Neural progenitor cell (in vitro differentiated cells): ENCODE measurements at places on chromosomes 12 and 14. TPM values are rescaled to one million over a fixed set of nuclear protein-coding genes. Genes with fewer than 3 reads are reported as not detected.

DNA sequence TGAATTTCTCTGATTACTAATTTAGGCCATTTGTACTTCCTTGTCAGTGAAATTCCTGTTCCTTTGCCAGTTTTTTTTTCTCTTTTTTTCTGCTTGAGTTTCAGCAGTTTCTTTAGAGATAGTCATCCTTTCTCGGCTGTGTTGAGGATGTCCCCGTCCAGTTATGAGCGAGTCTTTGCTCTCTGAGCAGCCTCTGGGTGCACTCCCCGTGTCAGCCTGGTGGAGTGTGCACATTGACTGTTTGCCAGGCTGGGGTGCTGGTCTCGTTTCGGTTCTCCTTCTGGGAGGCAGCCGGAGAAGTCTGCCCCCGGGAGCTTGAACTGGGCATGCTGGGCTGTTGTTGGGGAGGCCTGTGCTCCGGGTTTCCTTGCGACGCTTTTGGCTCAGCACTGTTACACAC is 3.0 kb downstream of the PACS2 start:
- no peak for DNase-seq
- no peaks in the 10 kb centered on the region for H3K4me1 ChIP-seq
- no peaks in the 10 kb centered on the region for H3K36me3 ChIP-seq

DNA sequence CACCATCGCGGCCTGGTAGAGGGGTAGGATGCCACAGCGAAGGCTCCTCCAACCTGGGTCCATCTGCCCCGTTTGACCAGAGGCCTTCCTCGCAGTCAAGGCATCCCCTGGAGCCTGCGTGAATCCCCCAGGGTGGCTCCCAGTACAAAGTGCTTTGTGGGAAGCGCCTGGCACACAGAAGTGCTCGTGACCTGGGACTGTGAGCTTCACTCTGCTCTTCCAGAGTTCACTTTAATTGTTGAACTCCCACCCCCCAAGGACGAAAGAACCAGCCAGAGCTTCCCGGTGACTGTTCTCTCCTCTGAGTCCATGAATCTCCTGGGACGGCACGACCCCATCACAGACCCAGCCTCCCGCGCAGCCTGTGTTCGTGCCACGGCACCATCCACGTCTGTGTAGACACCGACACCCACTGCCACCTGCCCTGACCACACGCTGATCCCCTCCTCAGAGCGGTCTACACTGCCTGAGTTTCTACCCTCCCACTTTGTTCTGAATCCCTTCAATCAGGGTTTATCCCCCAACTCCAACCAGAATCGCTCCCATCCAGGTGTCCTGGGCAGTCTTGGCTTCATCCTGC is 15.9 kb downstream of the P2RX2 start:
- H3K36me3 ChIP-seq: no peaks in the 10 kb centered on the region

- H3K4me1 ChIP-seq: peaks cover 20% of the 10 kb centered on the region
- no peaks in the 10 kb centered on the region for H3K36me3 ChIP-seq
- no peaks in the 10 kb centered on the region for H3K27me3 ChIP-seq
- no peak overlapping the region for H3K4me3 ChIP-seq
These were observed 24.3 kb upstream of the PARP11 start for GRCh38 chr12:3897371-3897971.

The PLEKHD1 gene
- not detected in 2 replicates for total RNA-seq

The LPAR5 gene
- 0.04 and 0.22 TPM in 2 replicates for total RNA-seq
